A549 (cell line): ENCODE measurements at places on chromosomes 13 and 19.

DNA sequence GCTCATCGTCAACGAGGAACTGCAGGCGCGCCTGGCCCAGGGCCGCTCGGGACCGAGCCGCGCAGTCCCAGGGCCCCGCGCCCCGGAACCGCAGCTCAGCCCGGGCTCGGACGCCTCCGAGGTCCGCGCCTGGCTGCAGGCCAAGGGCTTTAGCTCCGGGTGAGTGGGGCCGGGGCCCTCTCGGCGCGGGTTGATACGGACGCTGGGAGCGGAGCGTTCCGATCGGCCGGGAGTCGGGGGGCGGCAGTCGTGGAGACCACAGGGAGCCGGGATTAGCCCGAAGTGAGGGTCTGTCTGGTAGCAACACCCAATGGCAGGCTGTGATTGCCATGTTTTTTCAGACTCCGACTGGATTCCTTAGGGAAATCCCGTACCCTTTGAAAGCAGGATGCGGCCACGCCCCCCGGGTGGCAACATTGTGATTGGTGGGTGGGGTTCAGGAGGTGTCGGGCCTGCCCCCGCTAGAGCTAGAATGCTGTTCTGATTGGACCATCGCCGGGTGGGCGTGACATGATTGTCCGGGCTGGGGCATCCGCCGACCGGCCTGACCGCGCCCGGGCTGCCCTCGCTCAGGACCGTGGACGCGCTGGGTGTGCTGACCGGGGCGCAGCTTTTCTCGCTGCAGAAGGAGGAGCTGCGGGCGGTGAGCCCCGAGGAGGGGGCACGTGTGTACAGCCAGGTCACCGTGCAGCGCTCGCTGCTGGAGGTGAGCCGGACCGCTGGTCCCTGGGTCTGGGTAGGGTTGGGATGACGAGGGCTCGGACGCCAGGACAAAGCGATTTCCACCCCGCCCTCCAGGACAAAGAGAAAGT lies 11.3 kb downstream of the EPS8L1 start:
- no peak for DNase-seq

GRCh38 chr13:79404361-79404760 lies 1.7 kb downstream of the RBM26 start:
- DNase-seq = no peak

DNA sequence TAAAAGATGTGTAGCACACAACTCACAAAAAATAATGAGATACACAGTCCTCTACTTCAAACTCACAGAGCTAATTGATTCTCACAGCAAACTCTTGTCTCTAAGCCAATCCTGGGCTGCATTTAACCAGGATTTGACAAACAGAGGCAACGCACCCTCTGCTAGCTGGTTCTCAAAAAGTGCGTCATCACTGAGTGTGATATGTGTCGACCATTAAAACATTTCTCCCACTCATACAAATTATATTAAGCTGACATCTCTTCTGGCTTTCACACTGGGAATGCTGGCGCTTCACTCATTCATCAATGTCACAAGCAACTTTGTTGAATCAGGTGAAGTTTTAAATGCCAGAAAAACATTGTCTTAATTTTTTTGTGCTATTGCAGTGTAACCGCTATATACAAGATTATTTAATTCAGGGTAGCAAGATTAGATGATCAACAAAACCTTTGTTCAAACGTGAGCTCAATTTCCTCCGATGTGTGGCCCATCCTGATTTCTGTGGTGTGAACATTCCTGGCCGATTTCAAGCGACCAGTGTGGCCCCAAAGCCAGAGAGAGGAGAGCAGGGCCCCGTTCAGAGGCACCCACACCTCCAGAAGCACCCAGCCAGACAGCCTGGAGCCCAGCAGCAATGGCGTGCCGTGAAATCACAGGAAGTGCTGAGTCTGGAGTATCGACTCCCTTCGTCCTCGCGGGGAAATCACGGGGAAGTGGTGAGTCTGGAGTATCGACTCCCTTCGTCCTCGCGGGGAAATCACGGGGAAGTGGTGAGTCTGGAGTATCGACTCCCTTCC lies 49.4 kb downstream of the RASA3 start:
- DNase-seq = no peak

GRCh38 chr13:87953381-87953780 lies 282.2 kb downstream of the SLITRK5 start:
- no peak for DNase-seq

DNA sequence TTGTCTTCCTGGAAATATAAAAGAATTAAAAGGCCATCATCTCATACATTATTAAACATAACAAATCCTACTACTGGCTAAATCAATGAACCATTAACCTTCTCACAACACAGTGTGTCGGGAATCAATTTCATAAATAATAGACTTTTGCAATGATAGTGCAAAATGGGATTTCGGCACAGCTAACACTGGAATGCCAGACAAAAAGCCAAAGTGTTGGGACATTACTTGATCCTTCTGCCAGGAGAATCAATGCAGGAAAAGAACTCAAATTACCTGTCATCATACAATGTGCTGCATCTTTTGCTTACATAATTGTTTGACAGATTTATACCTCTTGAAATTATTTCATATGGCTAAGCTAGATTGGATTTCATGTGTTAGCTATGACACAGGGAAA lies 334.3 kb downstream of the MTUS2 start:
- no peak for DNase-seq
